ENCODE measurements at places on chromosomes 11 and 22.

DNA sequence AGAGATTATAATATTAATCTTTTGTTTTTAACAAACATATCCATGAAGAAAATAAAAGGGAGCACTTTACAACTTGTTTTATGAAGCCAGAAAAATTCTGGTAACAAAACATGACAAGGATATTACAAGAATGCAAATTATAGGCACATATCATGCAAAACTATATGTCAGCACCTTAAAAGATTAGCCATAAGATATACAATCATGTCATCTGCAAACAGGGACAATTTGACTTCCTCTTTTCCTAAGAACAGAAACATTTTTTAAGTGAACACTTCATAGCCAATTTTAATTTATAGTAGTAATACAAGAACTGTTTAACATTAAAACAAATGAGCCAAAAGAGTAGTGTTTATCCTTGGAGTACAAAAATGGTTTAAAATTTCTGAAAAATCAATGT lies 916.5 kb upstream of the CNTN5 start:
- no peak for DNase-seq

DNA sequence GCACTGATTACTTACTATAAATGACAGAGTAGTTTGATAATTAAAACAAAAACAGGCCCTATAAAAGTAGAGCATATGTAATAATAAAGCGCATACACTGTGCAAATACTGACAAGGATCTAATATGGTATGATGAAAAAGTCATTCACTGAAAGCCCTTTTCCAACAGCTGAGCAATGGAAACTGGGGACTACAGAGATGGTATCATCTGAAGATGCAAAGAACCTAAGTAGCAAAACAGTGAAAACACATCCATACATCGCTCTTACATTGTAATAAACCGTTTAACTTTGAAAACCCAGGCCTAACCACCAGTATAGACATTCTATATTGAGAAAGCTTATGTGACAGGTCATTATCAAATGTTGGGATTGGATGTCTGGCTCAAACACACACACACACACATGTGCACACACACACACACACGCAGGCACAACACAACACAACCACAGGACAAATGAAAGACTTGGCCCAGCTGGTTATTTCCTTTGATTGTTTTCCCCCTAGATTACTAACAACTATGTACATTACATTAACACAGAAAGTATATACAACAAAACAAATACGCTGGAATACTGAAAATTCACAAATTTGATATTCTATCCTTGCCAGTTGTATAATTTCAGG lies 119.5 kb downstream of the APOL5 start:
- no peak for DNase-seq

- DNase-seq: no peak
These were observed 66.7 kb upstream of the CSNK2A3 start for GRCh38 chr11:11419747-11420146.

DNA sequence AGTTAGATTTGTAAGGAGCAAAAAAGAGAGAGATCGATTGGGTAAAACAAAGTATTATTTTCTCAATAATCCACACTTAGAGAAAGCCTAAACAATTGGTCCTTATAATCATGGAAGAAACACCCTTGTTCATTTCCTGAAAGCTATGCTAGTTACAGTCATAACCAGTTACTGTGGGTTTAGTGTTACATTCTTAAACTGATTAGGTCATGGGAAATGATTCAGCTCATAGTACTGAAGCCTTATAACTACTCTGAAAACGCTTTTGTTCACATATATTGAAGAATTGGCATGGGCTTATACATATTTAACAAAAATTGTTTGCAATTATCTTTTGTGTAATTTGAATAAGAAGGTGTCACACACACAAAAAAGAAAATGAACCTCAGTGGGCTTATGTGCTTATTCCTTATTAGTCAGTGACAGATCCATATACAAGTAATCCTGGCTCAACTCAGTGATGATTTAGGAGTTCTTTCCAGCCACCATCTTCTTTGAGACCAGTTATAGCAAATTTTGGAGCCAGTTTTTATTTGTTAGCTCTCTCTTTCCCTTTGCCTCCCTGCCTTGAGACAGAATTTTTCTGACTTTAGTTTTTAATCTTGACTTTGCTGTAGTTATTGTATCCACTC lies 198.5 kb upstream of the CTSC start:
- no peak for DNase-seq

GRCh38 chr22:37913233-37913721 lies 7.2 kb downstream of the MICALL1 start:
- no peak for DNase-seq

DNA sequence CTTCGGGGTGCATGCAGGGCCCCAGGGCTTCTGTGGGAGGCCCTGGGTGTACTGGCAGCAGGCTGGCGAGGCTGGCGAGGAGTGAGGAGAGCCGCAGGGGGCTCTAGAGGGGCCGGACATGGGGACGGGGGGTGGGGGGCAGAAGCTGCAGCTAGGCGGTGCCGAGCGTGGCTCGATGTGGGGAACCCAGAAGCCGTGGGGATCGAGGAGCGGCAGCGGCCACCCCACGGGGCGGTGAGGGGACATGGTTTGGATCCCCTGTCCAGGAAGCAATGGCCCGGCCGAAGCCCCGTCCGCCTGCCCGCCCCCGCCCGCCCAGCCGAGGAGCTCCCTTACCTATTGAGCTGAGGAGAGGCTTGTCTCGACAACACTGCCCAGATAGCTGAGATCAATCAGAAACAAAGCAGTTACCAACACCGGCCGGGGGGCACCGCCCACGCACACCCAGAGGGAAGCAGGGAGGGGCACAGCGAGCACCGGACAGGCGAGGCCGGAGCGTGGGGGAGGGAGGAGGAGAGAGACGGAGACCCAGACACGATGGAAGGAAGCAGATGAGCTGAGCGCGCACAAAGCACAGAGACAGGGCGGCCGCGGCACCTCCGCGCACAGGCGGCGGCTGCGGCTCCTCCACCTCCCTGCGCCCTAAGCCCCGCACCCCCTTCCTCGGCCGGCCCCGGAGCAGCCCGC lies 38.7 kb downstream of the IGSF9B start:
- DNase-seq: peak; percentile 66

DNA sequence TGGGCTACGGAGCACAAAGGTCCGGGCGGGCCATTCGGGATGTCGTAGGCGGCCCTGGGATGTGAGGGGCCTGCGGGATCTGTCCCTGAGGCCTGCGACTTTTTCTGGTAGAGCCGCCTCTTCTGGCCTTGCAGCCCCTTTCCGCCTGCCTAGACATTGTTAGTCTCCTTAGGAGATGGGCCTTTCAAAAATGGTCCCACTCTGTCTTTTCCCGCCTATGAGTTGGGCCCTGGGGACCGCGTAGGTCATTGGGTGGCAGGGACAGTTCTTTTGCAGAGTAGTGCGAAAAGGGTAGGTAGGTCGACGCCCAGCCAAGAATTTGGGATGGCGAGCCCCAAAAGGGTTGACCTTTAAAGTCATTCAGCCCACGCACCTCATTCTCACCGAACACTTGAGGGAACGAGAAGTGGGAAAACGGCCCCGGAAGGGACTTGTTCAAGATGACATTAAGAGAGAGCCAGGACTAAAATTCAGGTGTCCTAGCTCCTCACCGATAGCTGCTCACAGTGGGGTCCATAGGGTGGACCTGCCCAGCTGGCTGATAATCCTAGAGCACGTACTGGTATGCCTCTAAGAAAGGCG lies 785 bp downstream of the OTUB1 start:
- DNase-seq: no peak

GRCh38 chr11:76159983-76160661 lies 46.2 kb downstream of the WNT11 start:
- DNase-seq: no peak

- DNase-seq: no peak
These were observed 43.1 kb downstream of the NFAM1 start for GRCh38 chr22:42389143-42389542.

- no peak for DNase-seq
These were observed 154.1 kb downstream of the AASDHPPT start for GRCh38 chr11:106231591-106231990.
